ENCODE measurements at places on chromosomes 1 and 21.

DNA sequence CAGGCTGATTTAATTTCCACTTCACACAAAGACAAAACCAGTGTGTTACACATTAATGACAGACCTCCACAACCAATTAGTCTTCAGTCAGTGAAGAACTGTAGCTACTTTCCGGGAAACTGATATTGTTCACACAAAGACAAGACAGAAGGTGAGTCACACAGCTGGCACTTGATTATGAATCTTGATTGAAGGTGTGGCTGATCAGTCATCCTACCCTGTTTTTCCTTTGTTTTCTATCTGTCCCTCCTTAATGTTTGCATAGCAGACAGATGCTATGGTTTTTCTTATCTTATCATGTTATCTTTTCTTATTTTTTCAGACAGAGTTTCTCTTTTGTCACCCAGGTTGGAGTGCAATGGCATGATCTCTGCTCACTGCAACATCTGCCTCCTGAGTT is 185.1 kb upstream of the GREM2 start:
- no peak overlapping the region for H3K27ac ChIP-seq
- no peak overlapping the region for H3K4me3 ChIP-seq
- no peaks in the 10 kb centered on the region for H3K36me3 ChIP-seq
- H3K27me3 ChIP-seq, result no peaks in the 10 kb centered on the region
- no peak for DNase-seq

- H3K4me3 ChIP-seq, result no peak overlapping the region
- DNase-seq, result no peak
- no peaks in the 10 kb centered on the region for H3K4me1 ChIP-seq
- no peak overlapping the region for H3K27ac ChIP-seq
These were observed 68.8 kb upstream of the BMP8A start for GRCh38 chr1:39422614-39423013.

DNA sequence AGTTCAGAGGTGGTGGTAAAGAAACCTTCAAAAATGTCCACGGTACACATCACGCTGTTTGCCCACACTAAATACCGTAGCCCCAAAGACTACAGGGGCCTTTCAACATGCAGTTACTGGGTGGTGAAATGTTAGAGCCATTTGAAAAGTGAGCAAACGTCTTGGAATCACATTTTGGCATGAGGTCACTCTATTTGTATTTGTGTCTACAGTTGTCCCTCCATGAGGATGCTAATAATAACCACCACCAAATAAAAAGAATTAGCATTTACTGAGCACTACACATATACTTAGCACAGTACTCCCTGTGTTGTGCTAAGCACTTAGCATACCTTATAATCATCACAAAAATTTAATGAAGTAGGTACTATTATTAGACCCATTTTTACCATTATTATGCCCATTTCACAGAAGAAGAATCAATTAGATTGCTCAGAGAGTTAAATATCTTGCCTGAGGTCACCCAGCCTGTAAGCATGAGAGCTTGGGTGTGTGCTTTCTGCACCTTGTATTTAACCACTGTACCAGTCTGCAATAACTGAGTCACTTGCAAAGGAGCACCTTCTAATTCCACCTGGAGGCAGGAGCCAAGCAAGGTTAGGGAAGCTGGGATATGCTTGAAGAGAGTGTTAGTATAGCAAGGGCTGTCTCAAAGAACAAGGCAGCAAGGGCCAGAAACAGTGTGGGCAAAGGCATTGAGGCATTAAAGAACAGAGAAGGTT is 57.4 kb downstream of the DNTTIP2 start:
- H3K36me3 ChIP-seq, result no peaks in the 10 kb centered on the region
- DNase-seq, result no peak
- H3K4me1 ChIP-seq, result peaks cover 17% of the 10 kb centered on the region
- H3K4me3 ChIP-seq, result no peak overlapping the region
- H3K27ac ChIP-seq, result no peak overlapping the region
- no peaks in the 10 kb centered on the region for H3K27me3 ChIP-seq

GRCh38 chr1:207463021-207463420 is 8.9 kb downstream of the CR2 start:
- H3K4me3 ChIP-seq, result no peak overlapping the region
- no peak overlapping the region for H3K27ac ChIP-seq
- H3K36me3 ChIP-seq, result no peaks in the 10 kb centered on the region
- no peak for DNase-seq

GRCh38 chr1:41941381-41941780 is 22.7 kb upstream of the HIVEP3 start:
- no peak for DNase-seq
- no peak overlapping the region for H3K27ac ChIP-seq
- H3K27me3 ChIP-seq, result no peaks in the 10 kb centered on the region
- H3K4me3 ChIP-seq, result no peak overlapping the region
- H3K36me3 ChIP-seq, result no peaks in the 10 kb centered on the region
- no peaks in the 10 kb centered on the region for H3K4me1 ChIP-seq

GRCh38 chr1:40987439-40988276 is 8.2 kb downstream of the CTPS1 start:
- peaks cover 82% of the 10 kb centered on the region for H3K36me3 ChIP-seq
- no peaks in the 10 kb centered on the region for H3K4me1 ChIP-seq
- H3K27ac ChIP-seq, result no peak overlapping the region
- no peak overlapping the region for H3K4me3 ChIP-seq

DNA sequence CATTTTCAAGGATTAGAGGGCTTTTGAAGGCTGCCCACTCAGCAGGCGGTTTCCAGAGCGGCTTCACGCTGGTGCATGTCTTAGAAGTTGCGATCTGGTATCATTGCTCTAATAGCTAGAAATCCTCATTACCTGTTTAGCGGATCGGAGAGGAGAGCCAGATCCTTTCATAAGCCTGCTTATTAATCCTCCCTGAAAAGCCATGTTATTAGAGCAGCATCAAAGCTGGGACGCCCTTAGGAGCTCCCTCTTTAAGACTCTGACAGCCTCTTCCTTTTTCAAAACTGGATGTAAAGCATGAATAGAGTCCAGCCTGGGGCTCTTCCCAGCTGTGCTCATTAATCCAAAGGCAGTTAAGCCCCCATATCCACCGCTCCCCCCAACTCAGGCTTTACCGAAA is 13.9 kb upstream of the CTSE start:
- H3K27ac ChIP-seq, result no peak overlapping the region
- H3K4me3 ChIP-seq, result no peak overlapping the region
- H3K27me3 ChIP-seq, result no peaks in the 10 kb centered on the region
- no peak for DNase-seq
- peaks cover 7% of the 10 kb centered on the region for H3K4me1 ChIP-seq
- H3K36me3 ChIP-seq, result no peaks in the 10 kb centered on the region

GRCh38 chr1:18951818-18952391 is 4.6 kb downstream of the IFFO2 start:
- DNase-seq, result peak; percentile 66
- H3K4me1 ChIP-seq, result peaks cover 88% of the 10 kb centered on the region
- H3K36me3 ChIP-seq, result peaks cover 4% of the 10 kb centered on the region
- H3K27me3 ChIP-seq, result no peaks in the 10 kb centered on the region
- peak overlapping the region; percentile 50 for H3K4me3 ChIP-seq
- H3K27ac ChIP-seq, result peak overlapping the region; percentile 95

DNA sequence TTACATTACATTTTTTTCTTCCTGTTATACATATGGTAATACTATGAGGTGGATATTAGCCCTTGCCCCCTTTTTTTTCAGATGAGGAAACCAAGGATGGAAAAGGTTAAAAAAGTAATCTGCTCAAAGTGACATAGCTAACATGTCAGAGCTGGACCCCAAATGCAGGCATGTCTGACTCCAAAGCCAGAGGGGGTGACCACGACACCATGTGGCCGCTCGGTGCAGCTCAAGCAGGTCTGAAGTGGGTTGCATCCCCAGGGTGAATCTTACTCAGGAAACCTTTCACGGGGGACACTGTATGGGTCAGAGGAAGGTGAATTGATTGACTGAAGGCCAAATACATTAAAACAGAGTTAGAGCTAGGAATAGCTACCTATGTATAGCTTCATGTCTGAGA is 34.8 kb downstream of the CD34 start:
- no peaks in the 10 kb centered on the region for H3K36me3 ChIP-seq
- peaks cover 43% of the 10 kb centered on the region for H3K4me1 ChIP-seq
- no peak overlapping the region for H3K4me3 ChIP-seq

DNA sequence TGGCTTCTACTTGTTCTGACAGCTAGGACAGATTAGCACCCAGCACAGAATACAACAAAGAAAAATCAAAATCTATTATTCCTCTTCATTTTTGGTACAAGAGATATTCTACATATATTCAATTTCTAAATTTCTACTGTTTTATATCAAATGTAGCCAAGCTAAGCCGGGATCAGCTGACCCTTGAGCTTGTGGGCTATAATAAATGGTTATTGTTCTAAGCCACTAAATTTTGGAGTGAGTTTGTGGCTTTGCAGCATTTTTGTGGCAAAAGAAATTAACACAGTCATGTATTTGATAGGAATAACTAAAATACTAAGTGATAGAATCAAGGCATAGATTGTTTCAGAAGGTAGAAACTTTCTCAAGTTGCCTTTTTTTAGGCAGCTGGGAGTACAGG is 50.7 kb downstream of the APP start:
- H3K4me1 ChIP-seq, result no peaks in the 10 kb centered on the region
- DNase-seq, result no peak
- H3K27me3 ChIP-seq, result no peaks in the 10 kb centered on the region
- no peak overlapping the region for H3K27ac ChIP-seq

GRCh38 chr1:101198842-101199636 is 37.8 kb upstream of the S1PR1 start:
- H3K4me3 ChIP-seq, result no peak overlapping the region
- DNase-seq, result no peak
- no peak overlapping the region for H3K27ac ChIP-seq
- H3K36me3 ChIP-seq, result no peaks in the 10 kb centered on the region
- H3K4me1 ChIP-seq, result no peaks in the 10 kb centered on the region
- no peaks in the 10 kb centered on the region for H3K27me3 ChIP-seq

GRCh38 chr1:61742620-61743430 is 545 bp downstream of the PATJ start:
- peak overlapping the region; percentile 78 for H3K4me3 ChIP-seq
- no peaks in the 10 kb centered on the region for H3K36me3 ChIP-seq
- peaks cover 23% of the 10 kb centered on the region for H3K4me1 ChIP-seq
- no peak for DNase-seq
- peak overlapping the region; percentile 56 for H3K27ac ChIP-seq

GRCh38 chr1:204250428-204251030 is 36.7 kb upstream of the GOLT1A start:
- no peak overlapping the region for H3K27ac ChIP-seq
- no peak for DNase-seq
- H3K27me3 ChIP-seq, result no peaks in the 10 kb centered on the region
- H3K4me3 ChIP-seq, result no peak overlapping the region
- H3K36me3 ChIP-seq, result no peaks in the 10 kb centered on the region

DNA sequence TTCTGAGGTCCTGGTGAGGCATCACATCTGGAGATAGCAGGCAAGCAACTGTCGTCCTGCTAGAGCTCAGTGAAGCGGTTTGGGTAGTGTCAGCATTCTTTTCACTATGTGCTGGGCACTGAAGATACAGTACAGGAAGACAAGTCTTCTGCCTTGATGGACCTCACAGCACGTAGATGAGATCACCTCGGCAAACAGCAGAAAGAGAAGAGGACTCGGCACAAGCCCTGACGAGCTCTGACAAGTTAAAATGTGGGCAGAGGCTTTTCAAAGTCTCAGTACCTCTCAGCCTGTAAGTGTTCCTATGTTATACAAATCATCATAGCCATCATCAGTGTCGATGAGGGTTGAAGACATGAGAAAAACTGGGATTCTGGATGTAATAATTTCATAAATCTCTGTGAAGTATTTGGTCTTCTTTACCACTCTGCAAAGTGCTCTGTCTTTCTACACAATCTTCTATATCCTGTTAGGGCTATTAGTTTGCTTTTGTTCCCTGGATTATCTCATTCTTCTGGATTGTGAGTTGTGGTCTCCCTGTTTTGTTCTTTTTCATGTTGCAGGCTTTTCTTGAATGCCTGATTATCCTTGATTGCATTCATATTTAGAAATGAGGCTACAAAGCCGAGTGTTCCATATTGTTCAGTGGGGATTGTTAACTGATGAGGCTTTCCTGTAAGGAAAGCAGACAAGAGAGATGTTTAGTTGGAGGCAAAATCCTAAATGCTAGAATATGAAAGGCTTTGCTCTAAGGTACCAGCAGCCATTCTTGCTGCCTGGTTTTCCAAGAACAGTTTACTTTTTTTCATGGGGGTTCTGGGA is 24.2 kb downstream of the MAEL start:
- H3K4me3 ChIP-seq, result no peak overlapping the region
- no peaks in the 10 kb centered on the region for H3K4me1 ChIP-seq
- no peaks in the 10 kb centered on the region for H3K36me3 ChIP-seq
- H3K27ac ChIP-seq, result no peak overlapping the region

DNA sequence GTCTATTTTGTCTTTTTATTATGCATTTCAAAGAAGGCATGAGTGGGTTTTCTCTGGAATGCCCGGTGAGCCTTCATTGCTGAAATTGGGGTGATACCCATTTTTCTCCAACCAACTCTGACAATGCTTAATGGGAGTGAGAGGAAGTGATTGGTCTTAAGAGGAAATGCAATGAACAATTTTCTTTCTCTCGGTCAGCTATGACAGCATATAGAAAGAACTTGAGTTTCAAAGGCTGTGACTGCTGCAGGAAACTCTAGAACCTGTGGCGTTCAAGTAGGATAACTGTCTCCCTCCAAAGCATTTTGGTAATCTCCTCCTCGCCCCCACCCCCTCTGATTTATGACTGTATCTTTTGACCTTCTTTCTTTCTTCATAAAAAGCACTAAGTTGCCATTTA is 155.9 kb downstream of the LYPLAL1 start:
- H3K4me1 ChIP-seq, result no peaks in the 10 kb centered on the region
- DNase-seq, result no peak
- no peaks in the 10 kb centered on the region for H3K36me3 ChIP-seq
- H3K27me3 ChIP-seq, result no peaks in the 10 kb centered on the region
- no peak overlapping the region for H3K4me3 ChIP-seq
- H3K27ac ChIP-seq, result no peak overlapping the region

- peak overlapping the region; percentile 28 for H3K4me3 ChIP-seq
- H3K27ac ChIP-seq, result no peak overlapping the region
- H3K36me3 ChIP-seq, result no peaks in the 10 kb centered on the region
- peaks cover 23% of the 10 kb centered on the region for H3K27me3 ChIP-seq
- no peak for DNase-seq
These were observed 10.2 kb downstream of the C1orf216 start for GRCh38 chr1:35708441-35708921.

- H3K27ac ChIP-seq, result no peak overlapping the region
- H3K36me3 ChIP-seq, result no peaks in the 10 kb centered on the region
- DNase-seq, result no peak
- H3K27me3 ChIP-seq, result peaks cover 5% of the 10 kb centered on the region
These were observed 95.7 kb upstream of the WNT4 start for GRCh38 chr1:22238356-22239224.

GRCh38 chr1:44621841-44622286 is 52.4 kb downstream of the TMEM53 start:
- no peaks in the 10 kb centered on the region for H3K36me3 ChIP-seq
- no peak for DNase-seq
- no peak overlapping the region for H3K27ac ChIP-seq
- no peaks in the 10 kb centered on the region for H3K4me1 ChIP-seq
- H3K27me3 ChIP-seq, result no peaks in the 10 kb centered on the region

DNA sequence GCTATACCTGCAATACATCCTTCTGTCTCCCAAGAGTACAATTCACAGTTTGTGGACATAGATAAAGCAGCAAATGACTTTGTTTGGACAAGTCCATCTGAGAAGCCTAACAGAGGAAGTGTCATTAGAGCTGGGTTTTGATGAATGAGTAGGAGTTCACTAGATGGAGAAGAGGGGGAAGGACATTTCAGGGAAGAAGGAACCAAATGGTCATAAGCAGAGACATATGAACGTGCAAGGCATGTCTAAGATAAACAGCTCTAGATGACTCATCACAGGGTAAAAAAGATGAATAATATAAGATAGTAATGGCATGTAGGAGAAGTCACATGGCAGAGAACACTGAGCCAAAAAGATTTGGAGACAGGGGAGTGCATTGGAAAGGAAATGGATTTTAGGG is 54.5 kb downstream of the HMGB4 start:
- H3K36me3 ChIP-seq, result no peaks in the 10 kb centered on the region
- DNase-seq, result no peak
- no peaks in the 10 kb centered on the region for H3K27me3 ChIP-seq
- no peak overlapping the region for H3K4me3 ChIP-seq

All from CD4-positive, alpha-beta T cell (primary cell).